Activated CD4-positive, alpha-beta T cell treated with anti-CD3 and anti-CD28 coated beads for 24 hours (primary cell): ENCODE measurements at places on chromosomes 2 and 18.

GRCh38 chr2:63719052-63719451 lies 122.6 kb upstream of the UGP2 start:
- no peak for DNase-seq

DNA sequence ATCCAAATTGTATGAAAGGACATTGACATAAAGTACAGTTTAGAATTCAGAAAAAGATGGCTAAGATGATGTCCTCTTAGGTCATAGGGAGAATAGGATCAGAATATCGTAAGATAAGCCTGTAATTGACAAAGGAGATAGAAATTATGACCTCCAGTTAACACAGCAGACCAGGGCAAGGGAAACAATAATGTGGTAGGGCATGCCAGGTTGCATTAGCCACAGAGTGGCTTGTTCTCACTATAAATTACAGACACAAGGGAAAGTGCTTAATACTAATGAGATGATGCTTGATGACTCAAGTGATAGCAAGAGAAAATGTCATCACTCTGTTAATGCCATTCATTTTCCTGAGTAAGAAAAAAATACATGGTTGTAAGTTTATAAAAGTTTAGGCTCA lies 48.9 kb upstream of the LRP1B start:
- DNase-seq: no peak

GRCh38 chr18:64850791-64851190 lies 701.9 kb upstream of the LINC00305 start:
- DNase-seq: no peak

DNA sequence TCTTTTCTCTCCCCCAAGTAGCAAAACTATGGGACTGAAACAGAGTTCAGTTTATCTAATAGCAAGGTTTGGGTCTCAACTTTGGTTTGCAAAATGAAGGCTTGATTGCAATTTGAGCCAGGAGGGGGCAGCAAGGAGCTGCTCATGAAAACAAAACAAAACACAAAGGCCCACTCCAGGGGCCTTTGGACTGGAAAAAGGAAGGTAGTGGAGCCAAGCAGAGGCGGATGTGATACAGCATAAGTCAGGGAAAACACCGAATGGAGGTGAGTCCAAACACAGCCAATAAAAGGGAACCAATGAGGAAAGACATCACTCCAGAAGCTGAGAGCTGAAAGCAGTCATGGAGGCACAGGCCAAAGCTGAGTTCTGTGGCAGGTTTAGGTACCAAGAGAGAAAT lies 799.7 kb upstream of the ACVR2A start:
- peak; percentile 42 for DNase-seq

- no peak for DNase-seq
These were observed 25.9 kb upstream of the NEB start for GRCh38 chr2:151760139-151760650.

- no peak for DNase-seq
These were observed 31.2 kb downstream of the NBEAL1 start for GRCh38 chr2:203045867-203046266.

GRCh38 chr18:12296457-12296856 lies 11.6 kb upstream of the TUBB6 start:
- DNase-seq: no peak

DNA sequence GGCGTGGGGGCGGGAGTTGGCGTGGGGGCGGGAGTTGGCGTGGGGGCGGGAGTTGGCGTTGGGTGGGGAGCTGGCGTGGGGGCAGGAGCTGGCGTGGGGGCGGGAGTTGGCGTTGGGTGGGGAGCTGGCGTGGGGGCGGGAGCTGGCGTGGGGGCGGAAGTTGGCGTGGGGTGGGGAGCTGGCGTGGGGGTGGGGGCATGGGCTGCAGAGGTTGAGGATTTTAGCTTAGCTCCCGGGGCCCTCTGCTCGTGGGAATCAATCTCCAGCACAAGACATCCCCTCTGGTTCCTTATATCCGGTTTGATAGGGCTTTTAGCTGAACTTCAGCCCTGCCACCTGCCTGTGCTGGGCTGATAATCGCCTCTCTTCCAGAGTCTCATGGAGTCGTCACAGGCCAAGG lies 177.0 kb downstream of the LDLRAD4 start:
- no peak for DNase-seq

DNA sequence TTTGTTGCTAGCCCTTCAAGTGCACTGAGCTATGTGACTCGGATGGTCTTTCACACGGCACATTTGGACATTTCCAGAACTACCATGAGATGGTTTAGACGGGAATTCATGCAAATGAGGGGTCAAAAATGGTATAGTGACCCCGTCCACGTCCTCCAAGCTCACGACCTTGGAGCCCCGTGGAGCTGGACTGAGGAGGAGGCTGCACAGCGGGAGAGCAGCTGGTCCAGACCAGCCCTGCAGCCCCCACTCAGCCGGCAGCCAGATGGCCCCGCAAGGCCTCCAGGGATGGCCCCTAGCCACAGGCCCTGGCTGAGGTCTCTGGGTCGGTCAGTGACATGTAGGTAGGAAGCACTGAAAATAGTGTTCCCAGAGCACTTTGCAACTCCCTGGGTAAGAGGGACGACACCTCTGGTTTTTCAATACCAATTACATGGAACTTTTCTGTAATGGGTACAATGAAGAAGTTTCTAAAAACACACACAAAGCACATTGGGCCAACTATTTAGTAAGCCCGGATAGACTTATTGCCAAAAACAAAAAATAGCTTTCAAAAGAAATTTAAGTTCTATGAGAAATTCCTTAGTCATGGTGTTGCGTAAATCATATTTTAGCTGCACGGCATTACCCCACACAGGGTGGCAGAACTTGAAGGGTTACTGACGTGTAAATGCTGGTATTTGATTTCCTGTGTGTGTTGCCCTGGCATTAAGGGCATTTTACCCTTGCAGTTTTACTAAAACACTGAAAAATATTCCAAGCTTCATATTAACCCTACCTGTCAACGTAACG lies 88.8 kb downstream of the EPAS1 start:
- DNase-seq: no peak

- no peak for DNase-seq
These were observed 1.8 kb upstream of the HDAC4 start for GRCh38 chr2:239402666-239403065.
